Non-pigmented ciliary epithelial cell (primary cell): ENCODE measurements at places on chromosomes 16 and 17.

- DNase-seq = no peak
Observed at GRCh38 chr17:49089094-49089493, 43.5 kb upstream of the B4GALNT2 start.

- no peak for DNase-seq
Observed at GRCh38 chr17:17052462-17053221, 10.4 kb downstream of the MPRIP start.

DNA sequence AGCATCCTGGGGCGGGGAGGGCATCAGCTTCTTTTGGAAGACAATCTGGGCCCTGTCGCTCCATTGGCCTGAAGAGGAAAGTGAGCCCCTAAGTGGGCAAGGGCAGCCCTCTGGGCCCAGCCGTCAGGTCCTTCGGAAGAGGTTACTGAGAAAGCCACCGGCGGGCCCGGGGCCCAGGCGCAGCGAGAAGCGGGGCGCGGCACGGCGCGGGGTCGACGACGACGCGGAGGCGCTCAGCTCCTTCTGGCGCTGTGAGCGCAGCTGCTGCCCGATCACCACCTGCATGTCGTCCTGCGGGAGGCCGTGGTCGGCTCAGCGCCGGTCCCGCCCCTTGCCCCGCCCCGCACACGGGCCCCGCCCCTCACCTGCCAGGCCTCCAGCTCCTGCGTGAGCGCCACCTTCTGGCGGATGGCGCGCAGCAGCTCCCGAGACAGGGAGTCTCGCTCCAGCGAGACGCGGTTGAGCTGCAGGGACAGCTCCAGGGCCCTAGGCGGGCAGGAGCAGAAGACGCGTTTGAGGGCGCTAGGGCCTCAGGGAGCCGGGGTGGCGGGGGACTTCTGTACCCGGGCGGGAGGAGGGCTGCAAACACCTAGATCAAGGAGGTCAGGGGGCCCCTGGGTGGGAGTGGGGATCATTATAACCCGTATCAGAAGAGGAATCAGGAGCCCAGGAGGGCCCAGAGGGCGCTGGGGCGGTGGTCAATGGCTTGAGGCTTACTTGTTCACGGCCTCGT is 4.3 kb downstream of the THOC6 start:
- DNase-seq = peak; percentile 17

DNA sequence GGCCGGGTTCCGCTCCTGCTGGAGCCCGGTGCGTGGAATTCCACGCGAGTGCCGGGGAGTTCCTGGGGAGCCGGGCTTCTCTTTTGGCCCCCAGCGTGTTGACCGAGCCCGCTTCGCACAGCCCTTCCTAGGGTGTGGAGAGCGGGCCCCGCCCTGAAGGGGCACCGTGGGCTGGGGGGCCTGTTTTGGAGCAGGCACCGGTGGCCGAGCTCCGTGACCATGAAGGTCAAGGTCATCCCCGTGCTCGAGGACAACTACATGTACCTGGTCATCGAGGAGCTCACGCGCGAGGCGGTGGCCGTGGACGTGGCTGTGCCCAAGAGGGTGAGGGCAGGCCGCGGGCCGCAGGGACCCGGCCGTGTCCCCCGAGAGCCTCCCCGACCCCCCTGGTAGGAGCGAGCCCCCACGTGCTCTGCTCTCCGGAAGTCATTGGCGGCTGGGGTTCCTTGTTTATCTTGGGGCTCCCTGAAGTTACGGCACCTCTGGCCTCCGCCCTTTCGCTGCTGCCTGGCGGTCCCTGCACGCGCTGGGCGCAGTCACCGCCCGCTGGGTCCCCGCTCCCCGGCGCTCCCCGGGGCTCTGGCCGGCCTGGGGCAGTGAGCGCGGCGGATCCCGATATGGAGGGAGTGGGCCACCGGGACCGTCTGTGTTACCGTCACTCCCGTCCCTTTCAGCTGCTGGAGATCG is 528 bp downstream of the HAGHL start:
- DNase-seq = no peak

- DNase-seq = no peak
Observed at GRCh38 chr16:84787263-84787622, 32.5 kb upstream of the CRISPLD2 start.

GRCh38 chr17:230395-230770 is 48.9 kb upstream of the DOC2B start:
- no peak for DNase-seq

DNA sequence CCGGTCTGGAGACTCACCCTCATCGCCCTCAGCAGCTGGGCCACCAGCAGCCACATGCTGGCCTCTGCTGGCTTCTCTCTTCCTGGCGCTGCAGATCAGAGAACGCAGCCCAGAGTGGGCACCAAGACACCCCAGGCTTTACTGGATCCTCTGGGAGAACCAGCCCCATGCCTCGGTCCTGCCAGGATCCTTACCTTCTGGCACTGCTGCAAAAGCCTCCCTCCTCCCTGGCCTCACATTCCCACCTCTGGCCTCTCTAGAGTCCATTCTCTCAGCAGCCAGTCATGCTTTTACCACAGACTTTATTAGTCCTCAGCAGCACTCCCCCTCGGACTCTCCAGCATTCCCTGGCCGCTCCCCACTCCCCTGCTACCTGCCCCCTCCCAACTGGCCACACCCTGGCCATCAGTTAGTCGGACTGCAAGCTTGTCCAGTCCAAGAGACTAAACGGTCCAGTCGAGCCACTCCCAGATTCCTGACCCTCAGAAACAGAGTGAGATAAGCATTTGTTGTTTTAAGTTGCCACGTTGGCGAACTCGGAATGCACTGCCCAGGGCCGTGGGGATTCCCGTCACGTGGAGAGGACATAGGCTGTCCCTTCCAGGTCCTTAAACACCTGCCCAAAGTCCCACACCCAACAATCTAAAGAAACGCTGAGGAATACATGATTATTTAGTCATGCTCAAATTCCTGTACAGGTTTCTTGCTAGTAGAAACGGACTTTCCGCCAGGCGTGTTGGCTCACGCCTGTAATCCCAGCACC is 5.9 kb upstream of the SPG7 start:
- DNase-seq = no peak

GRCh38 chr16:90019543-90020259 is 445 bp upstream of the DBNDD1 start:
- peak; percentile 73 for DNase-seq

GRCh38 chr17:42882166-42882565 is 18.4 kb upstream of the G6PC1 start:
- no peak for DNase-seq

DNA sequence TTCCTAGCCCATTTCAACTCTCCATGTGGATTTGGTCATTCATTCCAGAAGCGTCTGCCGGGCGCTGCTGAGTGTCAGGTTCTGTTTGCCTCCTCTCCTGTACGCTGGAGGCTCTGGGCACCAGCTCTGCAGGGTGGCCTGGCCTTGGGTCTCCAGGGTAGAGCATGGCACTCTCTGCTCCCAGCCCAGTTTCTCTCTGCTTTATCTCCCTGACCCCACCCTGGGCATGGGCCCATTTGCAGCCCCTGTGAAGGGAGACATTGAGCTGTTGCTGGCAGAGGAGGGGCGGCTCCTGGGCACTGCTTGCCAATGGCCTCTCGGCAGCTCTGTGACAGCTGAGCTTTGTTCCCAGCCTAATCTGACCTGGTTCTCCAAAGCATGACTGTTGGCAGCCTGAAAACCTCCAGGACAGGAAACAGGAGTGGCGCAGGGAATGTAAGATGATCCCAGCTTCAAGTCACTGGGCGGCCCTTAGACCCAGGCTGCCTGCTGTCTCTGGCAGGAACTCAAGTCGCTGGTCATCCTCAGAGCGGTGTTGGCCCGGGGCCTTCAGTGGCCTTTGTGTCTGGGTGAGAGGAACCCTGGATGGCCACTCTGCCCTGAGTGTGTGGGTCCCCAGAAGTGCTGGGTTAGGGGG is 146.8 kb downstream of the SEC14L1 start:
- peak; percentile 65 for DNase-seq

DNA sequence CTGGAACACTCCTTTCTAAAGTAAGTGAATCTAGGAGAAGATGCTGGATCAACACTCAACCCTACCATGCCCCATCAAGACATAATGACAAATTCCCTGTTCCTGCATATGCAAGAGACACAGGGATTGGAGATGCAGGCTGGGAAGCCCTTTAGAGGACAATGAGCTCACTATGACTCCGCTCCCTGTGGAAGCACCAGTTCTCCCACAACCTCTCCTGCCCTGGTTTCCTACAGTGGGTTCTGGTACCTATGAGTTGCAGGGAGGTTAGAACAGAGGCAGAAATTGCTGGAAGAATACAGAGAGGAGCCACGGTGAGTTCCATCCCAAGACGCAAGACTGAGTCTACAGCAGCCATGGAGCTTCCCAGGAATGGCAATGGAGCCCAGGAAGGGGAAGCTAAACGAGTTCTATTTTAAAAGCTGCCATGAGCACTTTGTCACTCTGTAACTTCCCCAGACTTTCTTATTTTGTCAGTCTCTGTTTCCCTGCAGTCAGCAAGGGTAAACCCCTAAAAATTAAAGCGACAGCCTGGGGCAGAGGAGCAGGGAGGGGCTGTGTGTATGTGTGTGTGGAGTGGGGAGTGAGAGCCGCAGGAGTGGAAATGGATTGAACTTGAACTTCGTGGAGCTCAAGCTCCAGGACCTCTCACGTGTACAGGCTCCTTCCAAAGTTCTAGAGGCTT is 42.3 kb upstream of the PIK3R6 start:
- DNase-seq = no peak

DNA sequence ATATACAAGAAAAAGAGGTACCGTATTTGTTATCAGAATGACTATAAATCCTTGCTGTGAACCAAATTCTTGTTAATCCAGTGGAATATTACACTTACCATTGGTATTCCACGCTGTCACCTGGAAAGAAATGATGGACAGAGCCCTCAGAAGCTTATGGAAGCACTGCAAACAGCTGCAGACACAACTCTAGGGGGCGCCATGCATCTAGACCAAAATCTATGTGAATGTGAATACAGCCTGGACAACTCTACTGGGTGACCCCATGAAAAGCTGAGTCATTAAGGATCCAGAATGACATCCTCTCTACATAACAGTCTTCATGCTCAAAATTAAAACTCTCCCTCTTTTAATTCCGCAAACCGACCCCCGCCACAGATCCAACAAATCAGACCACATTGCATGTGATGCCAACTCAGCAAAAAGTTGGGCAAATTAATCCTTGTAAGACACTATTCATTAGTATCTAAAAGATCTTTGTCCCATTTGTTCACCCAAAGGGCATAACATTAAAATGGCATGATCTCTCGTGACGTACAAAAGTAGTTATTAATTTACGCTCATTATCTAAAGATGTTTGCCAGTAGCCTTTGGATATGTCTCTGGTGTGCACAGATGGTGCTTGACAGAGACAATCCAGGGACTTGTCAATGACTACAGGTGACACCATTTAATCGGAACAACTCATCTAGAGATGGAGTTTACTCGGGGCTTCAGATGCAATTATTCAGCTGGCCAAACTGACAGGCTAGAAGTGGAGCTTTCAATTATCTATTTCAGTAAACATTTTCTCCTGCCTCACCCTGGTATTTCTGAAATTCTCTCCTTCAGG is 552.7 kb upstream of the PSMD7 start:
- no peak for DNase-seq

DNA sequence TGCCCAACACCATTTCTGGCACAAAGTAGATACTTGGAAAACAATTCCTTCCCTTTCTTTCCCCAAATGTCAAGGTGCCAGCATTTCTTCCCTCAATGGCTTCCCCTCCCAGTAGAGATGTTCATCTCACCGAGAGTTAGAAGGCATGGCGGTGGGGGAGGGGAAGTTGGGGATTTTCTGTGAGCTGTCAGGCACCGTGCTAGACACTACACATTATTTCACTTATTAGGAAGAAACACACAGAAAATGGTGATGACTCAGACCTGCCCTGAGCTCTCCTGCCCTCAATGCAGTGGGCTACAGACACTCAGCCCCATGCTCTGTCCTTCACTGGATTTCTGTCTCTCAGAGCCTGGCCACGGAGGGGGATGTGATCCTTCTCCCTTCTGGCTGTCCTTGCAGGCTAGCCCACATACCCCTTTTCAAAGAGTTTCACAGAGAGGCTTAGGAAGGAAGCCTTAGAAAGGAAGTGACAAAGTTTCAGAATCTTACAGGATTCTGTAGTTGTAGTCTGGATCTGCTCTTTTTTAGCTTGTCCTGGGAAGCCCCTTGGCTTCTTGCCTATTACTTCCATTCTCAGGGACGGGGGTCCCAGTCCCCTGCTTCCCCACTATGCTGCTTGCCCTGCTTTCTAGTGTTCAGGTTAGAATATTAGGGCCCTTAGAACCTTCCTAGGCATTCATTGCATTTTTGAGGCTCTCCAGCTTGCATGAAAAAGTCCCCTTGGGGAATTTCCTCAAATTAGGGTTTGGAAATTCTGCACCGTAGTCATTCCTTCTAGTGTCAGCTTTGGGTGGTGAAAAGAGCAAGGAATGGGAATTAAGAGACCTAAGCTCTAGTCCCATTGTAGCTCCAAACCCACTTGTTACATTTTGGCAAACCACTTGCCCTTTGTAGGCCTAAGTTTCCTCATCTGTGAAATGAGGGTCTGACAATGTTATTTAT is 12.2 kb upstream of the CCL5 start:
- DNase-seq = no peak

DNA sequence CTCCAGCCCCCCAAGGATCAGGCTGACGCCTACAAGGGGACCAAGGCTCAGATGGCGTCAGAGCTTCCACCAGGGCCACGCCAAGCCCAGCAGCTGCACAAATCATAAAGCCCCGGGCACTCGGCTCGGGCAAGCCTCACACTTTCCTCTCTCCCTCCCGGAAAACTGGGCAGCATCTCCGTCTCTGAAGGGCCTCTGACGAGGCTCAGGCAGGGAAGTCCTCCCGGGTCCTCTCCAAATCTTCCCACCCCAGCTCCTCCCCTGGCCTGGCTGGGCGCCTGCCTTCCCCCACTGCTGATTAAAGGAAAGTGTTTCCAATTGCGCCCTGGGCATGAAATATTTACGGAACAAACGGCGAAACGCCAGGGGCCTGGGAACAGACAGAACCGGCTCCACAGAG is 38.5 kb downstream of the PIEZO1 start:
- no peak for DNase-seq

DNA sequence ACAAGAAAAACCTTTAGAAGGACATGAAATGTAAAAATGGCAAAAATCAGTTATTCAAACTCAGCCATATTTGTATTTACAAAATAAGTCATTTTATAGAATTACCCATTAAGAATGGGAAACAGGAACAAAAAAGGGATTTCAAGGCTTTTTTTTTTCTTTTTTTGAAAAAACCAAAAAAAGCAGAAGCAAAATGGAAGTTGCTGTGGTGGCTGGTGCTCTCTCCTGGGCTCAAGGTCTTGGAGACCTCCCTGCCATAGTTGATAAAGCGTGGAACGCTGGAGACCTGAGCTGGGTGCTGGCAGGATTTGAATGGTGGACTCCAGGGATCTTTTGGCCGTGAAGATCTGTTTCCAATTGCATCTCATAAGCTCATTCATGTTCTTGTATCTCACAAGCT is 3.1 kb downstream of the PLCG2 start:
- no peak for DNase-seq

- DNase-seq = no peak
Observed at GRCh38 chr16:2523801-2524231, 3.6 kb downstream of the AMDHD2 start.

DNA sequence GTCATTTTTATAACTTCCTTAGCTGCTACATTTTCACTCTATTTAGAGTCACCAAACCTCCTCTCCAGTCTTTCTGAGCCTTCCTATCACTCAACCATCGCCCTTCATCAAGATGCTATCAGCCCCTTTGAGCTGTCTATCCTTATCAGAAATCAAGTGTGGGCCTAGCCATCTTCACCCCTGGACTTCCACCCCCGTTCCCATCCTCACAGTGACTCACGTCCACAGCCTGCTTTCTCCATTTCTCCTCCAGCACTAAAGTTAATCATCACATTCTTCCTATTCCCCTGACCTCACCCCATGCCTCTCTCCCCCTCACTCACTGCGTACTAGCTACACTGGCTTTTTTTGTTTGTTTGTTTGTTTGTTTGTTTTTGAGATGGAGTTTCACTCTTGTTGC is 2.4 kb upstream of the TEKT3 start:
- no peak for DNase-seq
